ENCODE measurements at places on chromosomes 16 and 17.
A peak's percentile ranks its signal among the peaks of the same experiment; 100 is the strongest.

GRCh38 chr17:44924107-44924544 lies 8.8 kb upstream of the GFAP start:
- DNase-seq = no peak

GRCh38 chr16:4393240-4393600 lies 21.6 kb downstream of the VASN start:
- DNase-seq = no peak

- no peak for DNase-seq
Measured at GRCh38 chr17:49241692-49242397, 11.3 kb upstream of the PHOSPHO1 start.

- DNase-seq = peak; percentile 80
Measured at GRCh38 chr16:4293822-4294457, 21.1 kb upstream of the TFAP4 start.

GRCh38 chr16:24318680-24319079 lies 62.5 kb downstream of the CACNG3 start:
- no peak for DNase-seq

- peak; percentile 63 for DNase-seq
Measured at GRCh38 chr17:77749989-77750388, 208.5 kb upstream of the TNRC6C start.

DNA sequence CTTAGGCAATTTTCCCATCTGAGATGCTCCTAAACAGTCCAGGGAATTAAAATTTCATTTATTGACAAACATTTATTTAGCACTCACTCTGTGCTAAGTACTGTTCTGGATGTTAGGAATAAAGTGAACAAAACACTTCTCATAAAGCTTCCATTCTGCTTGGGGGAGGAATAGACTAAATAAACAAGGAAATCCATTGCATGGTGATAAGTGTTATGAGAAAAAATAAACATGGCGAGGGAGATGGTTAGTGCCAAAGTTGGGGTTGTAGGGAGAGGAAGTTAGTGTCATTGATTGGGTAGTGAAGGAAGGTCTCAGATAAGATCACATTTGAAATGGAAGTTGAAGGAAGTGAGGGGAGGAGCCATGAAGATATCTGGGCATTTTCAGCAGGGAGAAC lies 72.2 kb upstream of the CES5A start:
- DNase-seq = no peak

DNA sequence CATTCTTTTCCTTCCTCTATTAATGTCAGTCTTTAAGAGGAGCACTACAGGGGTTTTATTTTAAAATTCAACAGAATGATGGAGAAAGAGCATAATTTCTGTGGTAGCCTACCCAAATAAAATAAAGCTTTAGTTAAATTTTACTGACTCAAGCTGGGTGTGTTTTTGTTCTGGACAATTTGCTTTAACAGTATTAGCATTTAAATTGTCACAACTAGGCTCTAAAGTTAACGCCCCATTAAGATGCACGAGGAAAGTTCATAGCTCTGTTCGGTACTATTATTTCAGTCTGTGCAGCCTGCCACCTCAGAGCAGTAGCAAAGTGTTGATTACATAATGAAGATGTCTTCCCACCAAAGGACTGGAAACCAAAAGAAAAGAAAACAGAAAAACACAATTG lies 52.0 kb downstream of the CDK12 start:
- DNase-seq = no peak

- peak; percentile 66 for DNase-seq
Measured at GRCh38 chr17:688100-688989, 26.3 kb downstream of the VPS53 start.

DNA sequence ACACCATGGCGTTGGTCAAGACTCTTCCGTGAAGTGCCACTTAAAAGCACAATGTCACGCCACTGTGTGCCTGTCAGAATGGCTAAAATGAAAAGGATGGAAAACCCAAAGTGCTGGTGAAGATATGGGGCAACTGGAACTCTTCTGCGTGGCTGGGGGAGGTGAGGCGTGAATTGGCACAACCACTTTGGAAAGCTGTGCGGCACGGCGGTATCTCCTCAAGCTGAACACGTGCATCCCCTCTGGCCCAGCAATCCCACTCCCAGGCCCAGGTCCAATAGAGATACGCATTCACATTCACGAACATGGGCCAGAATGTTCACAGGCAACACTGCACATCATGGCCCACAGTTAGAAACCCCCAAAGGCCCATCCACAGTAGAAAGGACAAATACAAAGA lies 8.9 kb downstream of the DUSP3 start:
- no peak for DNase-seq

- DNase-seq = no peak
Measured at GRCh38 chr16:67675579-67675935, 8.9 kb downstream of the C16orf86 start.

- DNase-seq = no peak
Measured at GRCh38 chr17:72764632-72765041, 327.9 kb downstream of the SLC39A11 start.

DNA sequence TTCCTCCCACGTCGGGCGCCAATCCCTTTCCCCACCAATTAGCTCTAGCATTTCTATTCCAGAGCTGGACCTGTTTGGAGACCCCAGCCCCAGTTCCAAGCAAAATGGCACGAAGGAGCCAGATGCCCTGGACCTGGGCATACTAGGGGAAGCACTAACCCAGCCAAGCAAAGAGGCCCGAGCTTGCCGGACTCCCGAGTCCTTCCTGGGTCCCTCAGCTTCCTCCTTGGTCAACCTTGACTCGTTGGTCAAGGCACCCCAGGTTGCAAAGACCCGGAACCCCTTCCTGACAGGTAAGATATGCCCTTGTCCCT lies 5.6 kb upstream of the SPATA20 start:
- DNase-seq = no peak

GRCh38 chr17:65498816-65499215 lies 62.6 kb downstream of the AXIN2 start:
- DNase-seq = peak; percentile 42

DNA sequence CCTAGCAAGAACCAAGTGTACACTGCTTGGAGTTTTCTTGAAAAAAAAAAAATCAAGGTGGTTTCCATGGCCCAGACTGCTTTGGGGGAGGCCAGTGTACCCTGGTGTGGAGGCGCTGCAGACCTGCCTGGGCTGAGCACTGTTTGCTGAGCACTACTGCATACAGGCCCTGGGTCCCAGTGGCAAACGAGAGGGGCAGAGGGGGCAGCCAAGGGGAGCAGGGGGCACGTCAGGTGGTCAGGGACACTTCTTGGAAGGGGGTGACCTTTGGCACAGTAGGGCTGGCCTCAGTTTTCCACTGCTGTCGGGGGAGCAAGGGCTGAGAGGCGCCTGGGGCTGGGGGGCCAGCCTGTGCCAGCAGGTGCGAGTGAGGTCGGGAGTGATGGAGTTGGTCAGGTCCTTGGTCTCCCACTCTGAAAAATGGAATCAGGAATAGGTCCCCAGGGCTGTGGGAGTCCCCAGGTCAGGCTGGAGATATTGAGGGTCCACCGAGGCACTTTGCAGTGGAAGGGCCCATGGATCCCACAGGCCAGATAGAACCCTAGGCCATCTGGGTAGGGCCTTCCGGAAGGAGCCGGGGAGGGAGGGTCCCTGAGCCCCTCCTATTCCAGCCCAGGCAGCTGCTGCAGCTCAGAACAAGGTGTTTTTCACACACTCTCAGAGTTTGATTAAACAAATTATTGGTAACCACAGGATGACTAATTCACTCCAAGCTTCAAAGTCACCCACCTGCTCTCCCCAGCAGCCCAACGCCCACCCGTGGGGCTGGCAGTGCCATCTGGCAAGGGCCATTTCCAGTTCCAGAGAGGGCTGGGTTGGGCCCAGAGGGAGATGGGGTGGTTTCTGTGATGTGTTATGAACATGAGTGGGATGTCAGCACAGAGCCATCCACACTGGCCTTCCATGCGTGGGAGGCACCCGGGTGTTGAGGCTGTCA lies 3.5 kb downstream of the ZFPM1 start:
- no peak for DNase-seq

DNA sequence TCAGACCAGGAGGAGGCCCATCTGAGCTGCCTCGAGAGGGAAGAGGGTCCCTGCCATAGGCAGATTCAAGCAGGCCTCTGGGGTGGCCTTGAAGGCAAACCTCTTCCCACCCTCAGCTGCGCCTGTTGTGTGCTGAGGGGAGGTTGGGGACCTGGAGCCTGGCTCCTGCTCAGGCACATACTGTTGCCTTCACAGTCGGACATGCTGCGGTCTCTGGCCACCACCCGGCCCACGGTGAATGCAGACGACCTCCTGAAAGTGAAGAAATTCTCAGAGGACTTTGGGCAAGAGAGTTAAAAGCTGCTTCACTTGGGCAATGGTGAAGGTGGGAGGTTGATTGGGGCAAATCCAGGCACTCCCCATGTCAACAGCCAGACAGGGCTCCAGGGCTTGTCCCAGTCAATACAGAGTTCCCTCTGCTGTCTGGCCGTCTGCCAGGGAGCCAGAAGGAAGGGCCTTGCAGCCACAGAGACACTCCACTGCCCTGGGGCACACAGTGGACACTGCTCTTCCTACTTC lies 6.3 kb downstream of the PDF start:
- DNase-seq = no peak

GRCh38 chr16:50712560-50712898 lies 19.1 kb downstream of the NOD2 start:
- no peak for DNase-seq

DNA sequence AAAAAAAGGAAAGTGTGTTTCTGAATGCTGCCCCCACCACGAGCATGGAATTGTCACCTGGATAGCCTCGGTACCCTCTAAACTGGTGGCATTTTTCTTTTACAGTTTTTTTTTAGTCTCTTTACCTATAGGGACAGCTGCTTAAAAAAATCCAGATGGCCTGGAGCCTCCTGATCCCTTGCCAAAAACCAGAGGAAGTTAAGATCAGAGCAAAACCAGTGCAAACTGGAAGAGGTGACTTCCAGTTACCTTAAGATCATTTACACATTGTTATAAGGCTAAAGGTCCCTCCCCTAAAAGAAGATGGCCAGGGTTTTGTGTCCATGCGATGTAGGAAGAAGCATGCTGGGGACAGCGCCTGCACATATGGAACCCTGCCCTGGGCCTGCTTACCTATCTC lies 3.5 kb downstream of the MEFV start:
- DNase-seq = no peak

GRCh38 chr17:28467456-28468025 lies 5.9 kb upstream of the SLC13A2 start:
- no peak for DNase-seq

GRCh38 chr16:85258629-85259028 lies 146.4 kb upstream of the CIBAR2 start:
- DNase-seq = peak; percentile 68

- no peak for DNase-seq
Measured at GRCh38 chr17:82583720-82584234, 64.2 kb downstream of the FOXK2 start.

DNA sequence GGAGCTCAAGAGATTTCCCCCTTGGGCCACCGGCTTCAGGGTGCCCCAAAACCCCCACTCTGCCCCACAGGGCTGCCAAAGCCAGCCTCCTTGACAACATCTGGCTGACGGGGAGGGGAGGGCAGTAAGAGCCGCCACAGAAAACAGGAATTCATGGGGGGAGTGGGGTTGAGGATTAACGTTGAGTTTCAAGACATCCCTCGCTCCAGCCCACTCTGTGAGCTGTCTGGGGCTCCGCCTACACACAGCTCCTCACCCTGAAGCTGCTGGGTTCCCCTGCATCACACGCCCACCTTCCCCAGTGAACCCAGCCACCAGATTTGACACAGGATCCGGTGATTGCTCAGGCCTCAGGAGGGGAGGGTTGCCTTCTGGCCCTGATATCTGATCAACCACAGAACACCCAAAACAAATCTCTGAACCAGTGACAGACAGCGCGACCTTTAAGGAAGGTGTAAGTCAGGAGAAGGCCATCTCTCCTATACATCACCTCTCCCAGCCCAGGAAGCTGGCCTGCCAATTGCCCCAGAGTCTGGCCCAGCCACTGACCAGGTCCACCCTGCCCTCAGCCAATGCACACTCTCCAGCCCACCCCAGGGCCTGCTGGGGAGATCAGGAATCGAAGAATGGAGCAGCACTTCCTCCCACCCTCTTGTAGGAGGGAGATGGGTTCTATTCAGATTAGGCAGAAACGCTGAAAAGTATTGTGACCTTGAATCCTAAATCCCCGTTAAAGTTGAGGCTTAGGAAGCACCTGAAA lies 132.1 kb downstream of the CLEC16A start:
- DNase-seq = no peak

- no peak for DNase-seq
Measured at GRCh38 chr17:30961209-30962188, 9.3 kb upstream of the RNF135 start.

DNA sequence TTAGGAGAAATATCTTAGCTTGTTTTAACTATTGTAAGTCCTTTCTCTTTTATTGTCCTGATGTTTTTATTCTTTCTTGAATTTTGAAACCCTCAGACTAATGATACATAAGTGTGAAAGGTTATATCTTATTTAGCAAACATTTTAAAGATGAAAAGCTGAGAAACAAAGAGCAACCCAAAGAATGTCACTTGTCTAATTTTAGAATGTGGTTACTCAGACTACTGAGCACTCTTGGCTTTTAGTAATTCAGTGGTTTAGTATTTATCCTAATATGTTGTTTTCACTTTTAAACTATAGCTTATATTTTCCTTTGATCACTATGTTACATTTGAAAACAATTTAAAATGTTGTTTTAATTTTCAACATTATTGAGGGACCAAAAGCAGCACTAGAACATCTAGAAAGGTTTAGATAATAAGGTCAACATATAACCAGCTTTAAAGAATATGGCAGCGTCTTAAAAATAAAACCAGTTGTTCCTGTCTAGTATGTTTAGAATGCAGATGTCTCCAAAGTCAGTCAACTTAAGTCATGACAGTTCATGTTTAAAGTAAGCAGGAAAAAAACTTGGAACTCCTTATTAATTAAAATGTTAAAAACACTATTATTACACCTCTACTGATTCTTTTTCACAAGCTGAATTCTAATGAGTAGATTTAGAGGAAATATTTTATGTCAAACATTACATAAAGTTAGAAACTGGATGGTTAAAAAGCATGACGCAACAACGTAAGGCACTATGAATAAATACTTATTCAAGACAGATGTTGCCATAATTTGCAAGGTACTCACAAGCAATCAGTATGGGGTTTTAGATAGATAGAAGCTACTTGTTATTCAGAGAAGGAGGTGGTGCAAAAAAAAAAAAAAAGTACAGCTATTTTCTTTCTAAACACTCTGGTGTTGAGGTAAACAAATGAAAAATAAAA lies 2.4 kb downstream of the MBTD1 start:
- no peak for DNase-seq

DNA sequence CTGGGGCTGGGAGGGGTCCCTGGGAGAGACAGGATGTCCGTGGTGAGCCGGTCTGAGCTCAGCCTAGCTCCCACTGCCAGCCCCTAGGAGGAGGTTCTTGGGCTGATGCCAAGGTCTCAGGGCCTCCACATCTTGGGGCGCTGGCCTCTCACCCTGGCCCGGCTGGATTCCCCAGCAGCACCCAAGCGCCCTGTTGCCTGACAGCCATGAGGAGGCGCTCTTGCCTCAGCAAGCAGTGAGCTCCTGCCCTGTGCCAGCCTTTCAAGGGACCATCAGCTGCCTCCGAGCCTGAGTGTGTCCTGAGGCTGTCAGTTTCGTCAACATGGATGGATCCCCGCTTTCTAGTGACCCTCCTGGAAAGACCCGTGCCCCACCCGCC lies 234.9 kb upstream of the CIBAR2 start:
- DNase-seq = no peak

- DNase-seq = no peak
Measured at GRCh38 chr17:40560592-40561293, 4.5 kb downstream of the CCR7 start.
